Stimulated activated CD4-positive, alpha-beta T cell treated with anti-CD3 and anti-CD28 coated beads, Interleukin-12 subunit alpha, Interleukin-12 subunit beta, amount 100 ng/mL, for 4 hours (primary cell): ENCODE measurements at places on chromosomes 3 and 15.

DNA sequence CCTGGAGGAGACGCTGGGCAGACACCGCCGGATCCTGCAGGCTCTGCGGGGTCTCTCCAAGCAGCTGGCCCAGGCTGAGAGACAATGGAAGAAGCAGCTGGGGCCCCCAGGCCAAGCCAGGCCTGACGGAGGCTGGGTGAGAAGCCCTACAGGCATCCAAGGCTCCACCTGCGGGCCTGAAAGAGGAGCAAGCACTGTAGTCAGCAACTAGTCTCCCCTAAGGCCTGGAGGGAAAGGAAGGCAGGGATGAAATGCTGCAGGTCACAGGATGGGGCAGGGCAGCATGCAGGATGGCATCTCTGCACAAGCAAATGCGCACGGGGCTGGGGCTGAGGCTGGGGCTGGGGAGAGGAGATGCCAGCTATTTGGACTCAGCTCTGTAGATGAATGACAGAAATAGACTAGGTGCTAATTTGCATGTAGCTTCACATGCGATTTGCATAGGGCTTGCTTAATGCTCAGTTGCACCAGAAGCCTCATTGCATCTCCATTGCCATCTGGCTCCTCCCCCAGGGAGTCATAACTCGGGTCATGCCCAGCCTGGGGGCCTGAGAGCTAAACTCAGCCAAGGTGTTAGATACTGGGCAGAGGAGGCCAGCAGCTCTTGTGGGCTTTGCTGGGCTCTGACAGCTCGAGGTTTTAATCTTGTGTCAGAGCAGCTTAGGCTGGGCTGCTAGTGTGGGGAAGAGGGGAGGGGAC lies 5.2 kb upstream of the CPLX3 start:
- no peak for DNase-seq

DNA sequence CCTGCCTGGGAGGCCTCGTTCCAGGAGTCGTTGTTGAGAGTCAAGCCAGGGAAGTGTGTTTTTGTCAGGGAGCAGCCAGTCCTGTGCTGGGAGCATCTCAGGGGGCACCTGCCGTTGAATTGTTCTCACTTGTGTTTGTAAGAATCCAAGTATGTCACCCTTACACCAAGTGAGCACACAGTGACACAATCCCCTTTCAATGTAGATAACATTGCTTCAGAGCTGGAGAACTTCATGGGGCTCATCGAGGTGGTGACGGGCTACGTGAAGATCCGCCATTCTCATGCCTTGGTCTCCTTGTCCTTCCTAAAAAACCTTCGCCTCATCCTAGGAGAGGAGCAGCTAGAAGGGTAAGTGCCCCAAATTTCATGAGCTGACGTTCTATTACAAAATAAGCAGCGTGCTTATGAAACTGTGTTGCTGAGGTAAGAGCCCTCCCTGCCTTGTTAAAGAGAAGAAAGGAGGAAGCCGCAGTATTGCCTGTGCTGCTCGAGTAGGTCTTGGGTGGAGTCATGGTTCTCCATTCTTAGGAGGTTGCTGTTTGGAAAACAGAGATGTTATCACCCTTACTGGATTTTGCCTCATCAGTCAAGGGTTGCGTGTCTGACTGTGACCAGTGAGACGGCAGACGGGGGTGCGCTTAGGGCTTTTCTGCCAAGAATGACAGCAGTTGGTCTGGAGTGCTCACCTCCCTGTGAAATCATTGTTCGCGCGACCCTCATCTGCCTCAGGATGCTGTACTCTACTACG lies 108.1 kb downstream of the PGPEP1L start:
- DNase-seq = no peak

- no peak for DNase-seq
Observed at GRCh38 chr3:4493941-4494894, 1.1 kb downstream of the ITPR1 start.

- no peak for DNase-seq
Observed at GRCh38 chr3:100099621-100100020, 14.7 kb downstream of the FILIP1L start.
